ENCODE measurements at places on chromosomes 5 and 9.

- no peak for DNase-seq
Measured at GRCh38 chr5:19322716-19323485, 665.1 kb downstream of the CDH18 start.

DNA sequence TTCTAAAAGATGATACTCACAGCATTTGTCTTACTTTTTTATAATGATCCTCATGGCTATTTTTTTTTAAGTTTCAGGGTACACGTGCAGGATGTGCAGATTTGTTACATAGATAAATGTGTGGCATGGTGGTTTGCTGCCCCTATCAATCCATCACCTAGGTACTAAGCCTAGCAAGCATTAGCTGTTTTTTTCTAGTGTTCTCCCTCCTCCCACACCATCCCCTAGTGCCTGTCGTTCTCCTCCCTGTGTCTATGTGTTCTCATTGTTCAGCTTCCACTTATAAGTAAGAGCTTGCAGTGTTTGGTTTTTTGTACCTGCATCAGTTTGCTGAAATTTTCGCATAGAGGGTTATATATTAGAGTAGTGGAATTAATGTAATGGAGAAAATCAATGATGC lies 189.1 kb upstream of the CDH12 start:
- no peak for DNase-seq

- no peak for DNase-seq
Measured at GRCh38 chr5:56229111-56229510, 4.0 kb downstream of the ANKRD55 start.

GRCh38 chr9:29285818-29286217 lies 1712.5 kb upstream of the C9orf72 start:
- DNase-seq, result no peak

DNA sequence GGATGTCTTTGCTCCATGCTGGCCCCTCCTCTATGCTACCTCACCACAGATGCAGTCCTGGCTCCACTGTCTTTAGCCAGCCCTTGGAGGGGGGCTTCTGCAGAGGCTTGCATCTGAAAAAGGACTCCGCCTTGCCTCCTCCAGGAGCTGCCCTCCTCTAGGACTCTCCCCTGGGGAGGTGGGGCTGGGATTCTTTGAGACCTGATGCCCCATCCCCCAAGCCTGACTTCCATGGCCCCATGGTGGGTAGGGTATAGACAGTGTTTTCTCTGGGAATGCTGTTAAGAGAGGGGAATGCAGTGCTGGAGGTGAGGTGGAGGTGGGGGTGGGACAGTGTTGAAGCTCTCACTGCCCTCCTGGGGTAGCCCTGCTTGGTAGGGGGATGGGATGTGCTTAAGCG lies 14.3 kb downstream of the JADE2 start:
- no peak for DNase-seq

DNA sequence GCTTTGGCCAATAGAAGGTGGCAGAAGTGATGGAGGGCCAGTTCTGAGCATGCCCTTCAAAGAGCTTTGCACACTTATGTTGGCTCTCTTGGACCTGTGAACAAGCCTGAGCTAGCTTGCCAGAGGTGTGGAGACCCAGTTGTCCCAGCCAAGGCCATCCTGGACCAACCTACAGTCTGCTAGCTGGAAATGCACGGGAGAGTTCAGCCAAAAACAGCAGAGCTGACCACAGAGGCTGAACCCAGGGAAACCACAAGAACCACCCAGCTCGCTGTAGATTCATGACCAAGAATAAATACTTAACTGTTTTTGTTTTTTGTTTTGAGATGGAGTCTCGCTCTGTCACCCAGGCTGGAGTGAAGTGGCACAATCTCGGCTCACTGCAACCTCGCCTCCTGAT lies 65.4 kb upstream of the HAND1 start:
- DNase-seq, result no peak

- DNase-seq, result no peak
Measured at GRCh38 chr9:130825351-130825651, 9.8 kb upstream of the ABL1 start.

DNA sequence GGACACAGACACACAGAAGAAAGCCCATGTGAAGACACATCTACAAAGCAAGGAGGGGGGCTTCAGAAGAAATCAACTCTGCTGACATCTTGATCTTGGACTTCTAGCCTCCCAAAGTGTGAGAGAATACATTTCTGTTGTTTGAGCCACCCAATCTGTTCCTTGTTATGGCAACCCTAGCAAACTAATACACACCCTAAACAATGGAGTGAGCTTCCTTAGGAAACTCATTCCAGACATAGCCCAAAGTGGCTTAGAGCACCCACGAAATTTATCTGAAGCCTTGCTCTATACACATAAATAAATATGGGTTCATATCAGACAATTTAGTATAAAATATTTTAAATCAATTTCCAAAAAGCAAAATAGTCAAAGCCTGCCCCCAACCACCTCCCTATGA lies 7.6 kb upstream of the TBC1D2 start:
- no peak for DNase-seq

DNA sequence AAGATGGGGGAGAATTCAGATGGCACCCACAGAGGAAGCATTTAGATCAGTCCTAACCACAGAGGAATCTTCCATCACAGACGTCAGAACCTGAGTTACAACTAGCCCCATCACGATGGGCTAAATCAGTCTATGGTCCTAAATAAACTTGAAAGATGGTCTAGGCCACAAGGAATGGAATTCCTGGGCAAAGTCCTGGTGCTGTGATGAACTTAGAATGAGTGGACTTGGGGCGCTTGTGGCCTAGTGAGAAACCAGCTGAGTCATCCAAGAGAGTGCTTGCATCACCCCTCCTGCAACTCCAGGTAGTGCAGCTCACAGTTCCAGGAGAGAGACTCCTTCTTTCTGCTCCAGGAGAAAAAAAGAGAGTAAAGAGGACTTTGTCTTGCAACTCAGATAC lies 722.9 kb upstream of the RGMB start:
- DNase-seq, result no peak

GRCh38 chr9:121700165-121700831 lies 48.9 kb downstream of the DAB2IP start:
- no peak for DNase-seq

GRCh38 chr5:172876578-172876977 lies 42.5 kb downstream of the ERGIC1 start:
- no peak for DNase-seq

GRCh38 chr9:1331546-1332038 lies 281.4 kb downstream of the DMRT2 start:
- DNase-seq, result no peak

GRCh38 chr9:109779711-109780452 lies at the start of gene PALM2AKAP2:
Gene PALM2AKAP2 (plus strand): TSS chr9:109780198. CDS start chr9:109780489, 291 bp downstream.
- DNase-seq, result no peak

DNA sequence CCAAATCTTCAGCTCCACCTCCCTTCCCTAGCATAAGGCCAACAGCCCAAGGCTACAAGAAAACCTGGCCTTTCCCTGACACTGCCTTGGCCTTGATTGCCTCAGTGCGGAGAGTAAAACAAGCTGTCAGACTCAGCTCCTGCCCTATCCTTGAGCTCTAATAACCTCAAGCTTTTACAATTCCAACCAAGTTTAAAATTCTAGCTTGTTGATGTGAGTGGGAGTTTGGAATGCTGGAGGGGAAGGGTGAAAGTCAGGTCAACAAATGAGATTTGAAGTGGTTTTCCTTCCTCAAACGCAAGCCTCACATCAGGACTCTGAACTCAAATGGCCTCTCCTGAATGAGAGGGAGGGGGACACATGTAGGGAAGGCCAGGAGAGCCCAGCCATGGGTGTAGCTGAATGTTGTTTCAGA lies 197.0 kb upstream of the VLDLR start:
- DNase-seq, result no peak

DNA sequence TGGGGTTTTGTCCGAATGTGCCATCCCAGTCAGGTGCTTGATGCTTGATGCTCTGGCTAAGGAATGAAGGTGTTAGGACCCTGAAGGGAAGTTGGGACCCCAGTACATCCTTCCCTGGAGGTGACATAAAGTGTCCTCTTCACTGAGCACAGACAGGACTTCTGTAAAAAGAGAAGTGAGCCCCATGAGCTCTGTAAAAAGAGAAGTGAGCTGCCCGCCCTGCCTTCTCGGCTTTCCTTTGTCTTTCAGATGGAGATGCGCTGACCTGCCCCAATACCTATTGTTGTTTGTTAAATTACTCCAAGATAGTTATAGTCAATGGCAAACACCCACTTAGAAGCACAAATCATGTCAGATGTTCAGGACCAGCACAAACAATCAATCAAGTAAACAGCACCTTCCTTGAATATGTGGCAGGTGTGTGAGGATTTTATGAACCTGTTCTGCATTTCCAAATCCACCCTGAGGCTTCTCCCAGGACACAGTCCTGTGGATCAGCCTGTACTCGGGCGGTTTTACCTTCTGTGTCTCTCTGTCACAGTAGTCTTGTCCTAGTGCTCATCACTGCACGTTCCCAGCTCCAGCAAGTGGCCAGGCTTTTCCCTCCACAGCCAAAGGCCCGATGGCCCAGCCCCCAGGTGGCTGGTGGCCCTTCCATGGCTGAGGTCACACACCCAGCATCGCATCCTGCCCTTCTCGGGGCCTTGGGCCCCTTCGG lies 191.4 kb downstream of the MTRR start:
- DNase-seq, result no peak

DNA sequence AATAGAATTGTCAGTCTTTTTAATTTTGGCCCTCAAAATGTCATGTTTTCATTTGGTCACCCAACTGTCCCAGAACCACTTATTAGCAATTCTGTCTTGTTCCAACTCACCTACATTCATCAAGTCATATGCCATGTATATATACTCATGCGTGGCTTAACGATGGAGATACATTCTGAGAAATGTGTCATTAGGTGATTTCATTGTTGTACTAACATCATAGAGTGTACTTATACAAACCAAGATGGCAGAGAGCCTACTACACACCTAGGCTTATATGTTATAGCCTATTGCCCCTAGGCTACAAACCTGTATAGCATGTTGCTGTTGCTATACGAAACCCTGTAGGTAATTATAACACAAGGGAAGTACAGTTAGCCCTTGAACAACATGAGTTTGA lies 36.6 kb downstream of the RNF38 start:
- no peak for DNase-seq

GRCh38 chr9:98962181-98962560 lies 18.5 kb downstream of the COL15A1 start:
- DNase-seq, result peak; percentile 61

DNA sequence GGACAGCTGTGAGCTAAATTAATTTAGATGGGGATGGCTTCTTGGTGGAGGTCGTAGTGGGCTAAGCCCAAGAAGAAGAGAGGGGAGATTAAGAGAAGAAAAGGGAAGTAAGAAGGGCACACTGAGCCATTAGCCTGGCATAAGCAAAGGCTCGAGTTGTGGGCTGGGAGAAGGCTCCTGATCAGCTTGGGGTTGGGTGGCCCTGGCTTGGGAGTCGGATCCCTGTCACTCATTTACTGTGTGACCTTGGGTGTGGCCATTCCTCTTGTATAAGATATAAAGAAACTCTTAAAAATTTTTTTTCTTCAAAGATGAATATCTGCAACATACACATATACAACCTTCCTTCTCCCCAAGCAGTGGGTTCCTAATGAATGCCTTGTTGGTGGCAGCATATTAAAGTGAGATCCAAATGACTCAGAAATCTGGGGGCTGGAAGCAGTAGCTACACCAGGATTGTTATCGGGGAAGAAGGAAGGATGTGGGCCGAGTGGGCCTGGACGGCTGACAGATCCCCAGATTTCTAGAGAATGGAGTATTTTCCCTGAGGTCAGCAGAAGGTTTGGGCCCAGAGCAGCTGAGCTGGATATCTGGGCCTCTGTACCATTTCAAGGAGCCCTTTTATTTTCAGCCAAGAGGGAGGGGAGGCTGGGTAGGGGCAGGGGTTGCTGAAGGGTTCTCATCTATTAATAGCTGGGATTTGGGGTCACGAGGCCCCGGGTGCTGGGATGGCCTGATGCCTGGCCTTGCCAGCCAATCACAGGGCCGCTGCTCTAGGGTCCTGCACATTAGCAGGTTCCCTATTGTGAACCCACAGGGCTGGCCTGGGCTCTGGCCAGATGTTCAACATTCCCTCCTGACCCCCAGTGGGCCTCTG lies 52.1 kb downstream of the PPARGC1B start:
- no peak for DNase-seq

- DNase-seq, result no peak
Measured at GRCh38 chr5:178869577-178869976, 9.8 kb downstream of the ZNF354B start.

DNA sequence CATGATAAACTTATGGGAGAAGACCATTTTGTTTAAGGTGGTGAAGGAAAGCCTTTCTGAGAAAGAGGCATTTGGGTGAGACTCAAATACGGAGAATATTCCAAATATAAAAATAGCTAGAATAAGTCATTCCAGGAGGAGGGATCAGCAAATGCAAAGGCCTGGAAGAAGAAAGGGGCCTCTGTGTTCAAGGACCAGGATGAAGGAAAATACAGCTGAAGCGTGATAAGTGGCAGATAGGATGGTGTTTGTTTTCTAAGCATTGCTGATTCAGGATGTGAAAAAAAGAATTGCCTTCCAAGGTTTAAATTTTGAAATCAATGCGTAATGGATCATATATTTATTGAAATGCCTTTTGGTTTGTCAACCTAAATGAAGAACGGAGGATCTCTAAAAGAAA lies 59.4 kb upstream of the CAST start:
- no peak for DNase-seq

DNA sequence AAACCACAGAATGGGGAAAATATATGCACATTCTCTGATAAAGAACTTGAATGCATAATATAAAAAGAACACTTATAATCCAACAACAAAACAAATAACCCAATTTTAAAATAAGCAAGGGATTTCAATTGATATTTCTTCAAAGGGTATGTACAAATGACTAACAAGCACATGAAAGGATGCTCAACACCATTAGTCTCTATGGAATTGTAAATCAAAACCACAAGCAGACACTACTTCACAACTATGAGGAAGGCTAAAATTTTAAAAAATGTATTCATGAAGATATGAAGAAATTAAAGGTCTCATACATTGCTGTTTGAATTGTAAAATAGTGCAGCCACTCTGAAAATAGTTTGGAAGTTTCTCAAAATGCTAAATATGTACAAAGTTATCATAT lies 78.9 kb upstream of the GAS1 start:
- DNase-seq, result no peak

DNA sequence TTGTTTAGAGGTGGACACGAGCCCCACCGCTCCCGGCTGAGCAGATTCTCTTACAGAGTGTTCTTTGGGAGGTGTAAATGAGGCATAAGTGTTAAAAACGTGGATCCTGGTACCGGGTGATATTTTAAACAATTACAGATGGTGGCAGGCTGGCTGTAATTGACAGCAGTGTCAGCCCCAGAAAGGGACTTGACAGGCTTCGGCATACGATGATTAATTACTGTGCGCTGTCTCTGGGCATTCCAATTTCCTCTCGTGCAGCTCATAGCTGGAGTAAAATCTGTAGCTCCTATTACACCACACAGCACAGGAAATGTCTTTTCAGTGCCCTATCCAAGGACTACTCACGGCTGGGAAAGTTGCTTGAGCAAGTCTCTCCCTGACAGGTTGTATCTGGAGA lies 305.4 kb upstream of the IRX2 start:
- no peak for DNase-seq

- no peak for DNase-seq
Measured at GRCh38 chr5:108251350-108251749, 130.5 kb downstream of the FBXL17 start.

DNA sequence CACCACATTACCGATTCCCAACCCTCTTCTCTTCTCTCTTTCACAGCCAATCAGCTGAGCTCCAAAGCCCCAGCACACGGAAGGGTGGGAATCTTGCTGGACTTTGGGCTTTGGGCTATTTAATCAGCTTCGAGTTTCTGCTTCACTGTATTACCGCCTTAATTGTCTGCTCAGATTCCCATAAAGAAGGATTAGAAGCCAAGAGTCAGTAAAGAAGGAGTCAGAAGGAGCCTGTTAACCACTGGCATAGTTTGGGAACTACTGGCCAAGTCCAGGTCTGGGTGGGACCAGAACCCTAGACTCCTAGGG lies 4.4 kb downstream of the SPRY4 start:
- no peak for DNase-seq
